HCT116 (cell line): ENCODE measurements at places on chromosomes 12 and 14. TPM values are rescaled to one million over a fixed set of nuclear protein-coding genes. Genes with fewer than 3 reads are reported as not detected.

Gene IL22
- total RNA-seq = not detected

Gene RNU4-1
- 2,323 TPM for total RNA-seq

Gene EIF2S3B
- total RNA-seq = 1.0 TPM

Gene CIT
- total RNA-seq = 54.2 TPM

Gene PLA2G1B
- total RNA-seq = 2.0 TPM

Gene PMCH
- not detected for total RNA-seq

Gene DYRK4
- 27.1 TPM for total RNA-seq

Gene CHST11
- 10.1 TPM for total RNA-seq

Gene FGF6
- not detected for total RNA-seq

Gene NXPH4
- 20.0 TPM for total RNA-seq

Gene SERPINA10
- not detected for total RNA-seq

Gene CMKLR1
- total RNA-seq = 0.15 TPM

- peak; percentile 64 for DNase-seq
These were observed 37.0 kb upstream of the NT5DC3 start for GRCh38 chr12:103877934-103878510.

DNA sequence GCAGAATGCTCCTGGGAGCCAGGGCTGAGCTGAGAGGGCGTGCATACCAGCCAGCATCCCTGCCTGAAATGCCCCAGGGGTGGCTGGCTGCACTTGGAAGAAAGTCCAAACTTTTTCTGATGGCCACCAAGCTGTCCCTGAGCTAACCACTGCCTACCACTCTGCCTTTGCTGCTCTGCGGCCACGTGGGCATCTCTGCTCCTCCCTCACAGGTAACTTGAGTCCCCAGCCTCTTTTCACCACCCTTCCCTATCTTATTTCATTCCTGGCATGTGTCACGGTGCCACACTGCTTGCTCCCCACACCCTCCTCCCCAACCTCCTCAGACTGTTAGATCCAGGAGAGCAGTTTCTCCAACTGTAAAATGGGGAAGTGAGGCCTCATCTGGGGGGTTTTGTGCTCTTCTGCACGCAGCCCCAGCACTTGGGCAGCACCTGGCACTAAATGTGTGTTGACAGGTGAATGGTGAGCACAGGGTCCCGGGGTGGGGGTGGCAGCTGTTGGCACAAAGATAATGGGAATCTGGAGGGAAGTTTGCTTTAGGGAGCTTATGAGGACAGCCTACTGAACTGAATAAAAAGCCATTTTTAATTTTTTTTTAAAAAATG is 113.0 kb downstream of the GLT1D1 start:
- DNase-seq = no peak

DNA sequence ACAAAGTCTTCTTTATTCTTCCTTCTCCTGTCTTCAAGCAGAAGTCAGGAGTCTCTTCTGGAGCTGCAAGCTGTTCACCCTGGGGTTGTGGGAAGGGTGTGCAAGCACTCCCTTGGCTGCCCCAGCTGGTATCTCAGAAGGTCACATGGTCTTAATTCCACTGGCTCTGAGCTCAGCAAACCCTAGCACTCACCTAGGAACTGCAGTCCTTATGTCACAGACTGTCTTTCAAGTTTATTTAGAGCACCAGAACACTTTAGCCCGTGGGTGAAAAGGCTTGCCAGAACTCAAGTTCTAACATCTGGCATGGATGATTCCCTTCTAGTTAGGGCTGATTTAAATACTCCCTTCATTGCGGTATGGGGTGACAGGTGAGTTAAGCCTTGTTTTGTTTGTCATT is 379.0 kb downstream of the CCER1 start:
- no peak for DNase-seq

DNA sequence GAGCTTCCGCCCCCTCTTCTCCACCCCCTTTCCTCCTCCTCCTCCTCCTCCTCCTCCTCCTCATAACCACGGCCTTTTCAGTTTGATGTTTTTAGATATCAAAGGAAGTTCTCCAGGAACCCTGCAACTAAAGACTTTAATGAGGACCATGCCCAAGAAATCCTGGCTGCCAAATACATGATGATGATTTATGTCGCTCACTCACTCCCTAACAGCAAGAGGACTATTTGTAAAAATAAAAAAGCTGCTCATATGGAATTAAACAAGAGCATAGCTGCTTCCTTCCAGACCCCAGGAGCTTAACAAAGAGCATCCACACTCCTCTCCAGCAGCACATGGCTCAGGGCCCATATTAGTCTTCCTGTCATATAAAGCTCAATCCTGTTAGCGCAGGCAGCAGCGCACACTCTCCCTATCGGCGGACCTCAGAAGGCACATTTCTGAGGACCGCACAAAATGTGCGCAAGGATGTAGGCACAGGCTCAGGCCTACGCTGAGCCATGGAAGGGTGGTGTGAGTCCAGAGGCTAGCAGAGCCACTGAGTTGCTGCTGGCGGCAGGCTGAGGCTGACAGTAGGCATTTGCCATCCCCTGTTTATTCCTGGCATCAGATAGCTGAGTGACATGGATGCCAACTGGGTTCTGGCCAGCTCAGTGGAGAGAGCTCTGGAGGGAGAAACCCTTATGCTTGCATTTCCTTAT is 232.8 kb downstream of the MSRB3 start:
- DNase-seq = no peak

DNA sequence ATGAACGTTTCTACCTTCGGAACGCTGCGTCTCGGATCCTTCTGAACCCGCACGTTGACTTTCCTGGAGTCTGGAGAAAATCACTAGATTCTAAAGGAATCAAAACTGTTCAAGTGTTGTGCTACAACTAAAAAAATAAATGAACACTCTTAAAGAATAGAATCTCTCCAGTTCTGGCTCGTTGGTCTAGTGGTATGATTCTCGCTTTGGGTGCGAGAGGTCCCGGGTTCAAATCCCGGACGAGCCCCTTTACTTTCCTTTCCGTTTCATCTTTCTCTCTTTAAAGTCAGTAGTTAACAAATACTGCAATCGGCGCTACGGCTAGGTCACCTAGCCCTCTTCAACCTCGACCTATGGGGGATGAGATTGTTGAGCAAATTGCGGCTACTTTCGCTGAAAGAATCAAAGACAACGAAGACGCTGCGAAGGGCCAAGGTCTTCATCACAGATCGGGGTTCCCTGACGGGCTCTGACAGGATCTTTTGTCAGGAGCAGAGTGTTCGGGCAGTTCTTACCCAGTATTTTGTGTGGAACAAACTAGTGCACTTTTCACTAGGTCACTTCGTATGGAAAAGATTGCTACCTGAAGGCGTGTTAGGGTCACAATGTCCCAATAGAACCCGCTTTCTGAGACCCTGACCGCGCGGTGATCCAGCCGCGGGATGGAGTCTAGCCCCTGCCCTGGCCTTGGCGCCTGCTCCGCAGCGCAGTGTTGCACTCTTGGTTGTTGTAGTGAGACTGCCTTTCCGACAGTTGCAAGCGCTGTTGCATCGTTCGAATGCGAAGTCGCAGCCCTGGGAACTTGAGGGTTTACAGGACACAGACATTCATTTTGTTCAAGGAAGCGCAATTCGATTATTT is 8.4 kb downstream of the OR6S1 start:
- DNase-seq = no peak

DNA sequence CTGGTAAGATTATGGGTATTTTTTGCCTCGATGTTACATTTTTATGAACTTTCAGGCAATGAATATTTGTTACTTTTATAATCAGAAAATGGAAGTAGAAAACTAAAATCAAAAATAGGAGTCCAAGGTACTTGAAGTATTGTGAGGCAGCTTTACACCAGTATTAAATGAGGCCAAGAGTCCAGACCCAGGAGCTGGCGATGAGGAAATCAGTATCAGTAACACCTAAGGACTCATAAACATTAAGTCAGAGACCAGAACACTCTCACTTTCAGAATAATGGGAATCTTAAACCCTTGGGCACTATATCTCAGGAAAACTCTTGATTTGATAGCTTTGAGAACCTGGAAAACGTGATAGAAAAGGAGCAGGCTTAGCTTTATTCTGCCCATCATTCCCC is 208.8 kb downstream of the GXYLT1 start:
- DNase-seq = no peak

DNA sequence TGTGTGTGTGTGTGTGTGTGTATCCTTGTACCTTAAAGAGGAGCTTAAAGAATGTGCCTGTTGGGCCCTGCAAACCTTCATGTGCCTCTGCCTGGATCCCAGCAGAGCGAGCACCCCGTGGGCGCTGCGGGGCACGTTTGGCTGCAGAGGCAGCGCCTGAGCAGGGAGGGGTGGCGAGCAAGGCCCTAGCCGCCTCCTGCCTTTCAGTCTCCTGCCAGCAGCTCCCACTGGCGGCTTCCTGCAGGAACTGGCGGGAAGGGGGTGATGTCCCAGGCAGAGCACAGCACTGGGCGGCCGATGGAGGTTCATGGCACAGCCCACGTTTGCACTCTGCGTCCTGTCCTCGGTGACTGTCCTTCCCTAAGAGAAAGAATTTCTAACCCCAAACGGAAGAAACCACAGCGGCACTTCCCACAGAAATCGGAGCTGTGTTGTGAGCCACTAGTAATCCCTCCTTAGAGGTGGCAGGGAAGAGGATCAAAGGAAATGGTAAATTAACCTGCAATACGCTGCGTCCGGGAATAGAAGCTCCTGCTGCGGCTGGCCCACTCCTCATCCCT is 19.8 kb downstream of the ZBTB42 start:
- no peak for DNase-seq

- DNase-seq = no peak
These were observed 43.9 kb downstream of the TTC9 start for GRCh38 chr14:70685474-70686197.

DNA sequence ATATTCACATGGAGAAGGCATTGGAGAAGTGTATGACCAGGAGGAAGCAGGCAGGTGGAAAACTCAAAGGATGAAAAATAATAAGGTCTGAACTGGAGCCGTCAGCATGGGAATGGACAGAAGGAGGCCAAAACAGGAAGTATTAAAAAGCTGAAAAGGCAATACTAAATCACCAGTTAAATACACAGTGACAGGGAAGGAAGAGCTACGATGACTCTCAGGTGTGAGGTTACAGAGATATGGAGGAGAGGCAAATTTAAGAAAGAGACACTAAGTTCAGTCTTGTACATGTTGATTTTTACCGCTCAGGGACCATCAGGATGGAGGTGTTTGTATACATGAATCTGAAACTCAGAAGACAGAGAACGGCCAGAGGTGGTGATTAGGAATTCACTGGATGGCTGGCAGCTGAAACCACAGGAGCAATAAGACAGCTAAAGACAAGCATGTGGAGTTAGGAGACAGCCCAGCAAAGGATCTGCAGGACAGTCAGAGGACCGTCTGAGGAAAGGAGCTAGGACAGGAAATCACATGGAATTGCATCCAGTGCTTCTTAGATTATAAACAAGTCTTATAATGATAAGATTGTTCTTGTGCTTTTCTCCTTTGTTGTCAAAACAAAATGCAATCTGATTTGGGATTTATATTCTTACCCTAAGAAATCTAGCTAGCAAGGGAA is 33.9 kb upstream of the CDKN3 start:
- no peak for DNase-seq

GRCh38 chr12:107304588-107305532 is 211.5 kb upstream of the CRY1 start:
- DNase-seq = no peak

DNA sequence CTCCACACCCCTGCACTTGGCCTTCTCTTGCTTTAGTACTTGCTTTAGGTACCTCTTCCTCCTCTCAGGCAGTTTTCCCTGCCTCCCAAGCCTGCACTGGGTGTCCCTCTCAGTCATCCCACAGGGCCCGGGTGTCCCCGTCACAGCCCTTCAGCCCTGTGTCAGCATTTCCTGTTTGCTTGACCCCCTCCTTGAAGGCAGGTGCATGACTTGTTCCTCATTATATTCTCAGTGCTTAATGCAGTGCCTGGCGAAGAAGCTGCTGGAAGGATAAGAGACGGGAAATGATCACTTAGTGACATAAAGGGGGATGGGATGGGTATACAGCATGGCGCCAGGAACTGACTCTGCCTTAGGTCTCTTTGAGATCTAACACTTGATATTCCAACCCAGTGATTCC is 61.5 kb downstream of the IQSEC3 start:
- DNase-seq = no peak

- DNase-seq = no peak
These were observed 103.0 kb downstream of the RIMBP2 start for GRCh38 chr12:130613131-130613530.

- peak; percentile 44 for DNase-seq
These were observed 11.2 kb downstream of the CEP170B start for GRCh38 chr14:104876251-104876699.

DNA sequence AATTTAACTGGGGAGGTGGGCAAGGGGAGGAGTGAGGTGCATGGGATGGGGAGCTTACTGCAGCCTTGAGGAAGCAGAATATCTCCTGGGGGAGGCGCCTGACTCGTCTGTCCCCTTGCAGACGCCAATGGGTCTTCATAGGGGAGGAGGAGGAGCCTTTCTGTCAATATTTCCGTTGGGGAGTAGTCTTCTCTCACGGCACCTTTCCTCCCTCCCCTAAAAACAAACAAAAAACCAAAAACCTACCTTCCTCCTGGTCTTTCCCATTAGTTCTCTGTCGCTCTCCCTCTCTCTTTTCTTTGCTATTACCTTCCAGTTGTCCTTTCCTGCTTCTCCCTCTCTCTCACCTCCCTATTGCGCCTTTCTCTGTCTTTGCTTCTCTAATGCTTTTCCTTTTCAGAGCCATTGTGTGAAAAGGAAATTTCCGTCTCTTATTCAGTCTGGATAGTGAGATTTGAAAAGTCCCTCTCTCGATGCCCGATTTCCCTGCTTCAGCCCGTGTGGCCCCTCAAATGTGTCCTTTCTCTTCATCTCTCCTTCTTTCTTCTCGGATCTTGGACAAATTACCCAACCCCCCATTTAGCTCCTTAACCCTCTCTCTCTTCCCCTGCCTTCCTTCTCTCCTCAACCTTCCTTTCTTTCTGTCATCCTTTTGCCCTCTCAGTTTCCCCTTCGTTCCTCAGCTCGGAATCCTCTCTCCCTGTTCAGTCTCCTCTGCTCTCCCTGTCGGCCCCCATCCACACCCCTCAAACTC is 5.9 kb downstream of the GPR84 start:
- no peak for DNase-seq

DNA sequence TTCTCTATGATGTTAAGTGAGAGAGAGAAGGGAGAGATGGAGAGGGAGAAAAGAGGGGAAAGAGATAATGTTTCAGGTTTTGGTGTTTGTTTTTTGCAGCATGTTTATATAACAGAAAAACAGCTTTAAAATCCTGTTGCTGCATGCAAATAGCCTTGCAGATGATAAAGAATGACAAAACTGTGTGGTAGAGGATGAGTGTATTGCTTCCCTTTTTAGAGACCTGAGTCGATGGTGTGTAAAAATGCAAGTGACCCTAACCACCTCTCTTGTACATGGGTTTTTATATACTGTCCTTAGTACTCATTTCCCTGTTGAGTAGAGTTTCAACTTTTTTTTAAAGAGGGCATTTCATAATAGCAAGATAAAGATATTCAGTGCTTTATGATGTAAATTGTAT is 249.1 kb downstream of the AKAP6 start:
- no peak for DNase-seq

- no peak for DNase-seq
These were observed 23.4 kb downstream of the ACACB start for GRCh38 chr12:109139791-109140190.

- DNase-seq = no peak
These were observed 208.2 kb upstream of the TMTC1 start for GRCh38 chr12:29991924-29992323.

GRCh38 chr12:41212625-41213024 is 24.5 kb downstream of the PDZRN4 start:
- DNase-seq = no peak
